ENCODE measurements at places on chromosomes 3 and 15.
A peak's percentile ranks its signal among the peaks of the same experiment; 100 is the strongest.

GRCh38 chr3:129927072-129927471 is 33.6 kb upstream of the TMCC1 start:
- DNase-seq = no peak

- DNase-seq = no peak
These were observed 73.3 kb downstream of the UACA start for GRCh38 chr15:70690021-70690420.

- DNase-seq = no peak
These were observed 32.5 kb downstream of the WNT5A start for GRCh38 chr3:55454611-55455010.

DNA sequence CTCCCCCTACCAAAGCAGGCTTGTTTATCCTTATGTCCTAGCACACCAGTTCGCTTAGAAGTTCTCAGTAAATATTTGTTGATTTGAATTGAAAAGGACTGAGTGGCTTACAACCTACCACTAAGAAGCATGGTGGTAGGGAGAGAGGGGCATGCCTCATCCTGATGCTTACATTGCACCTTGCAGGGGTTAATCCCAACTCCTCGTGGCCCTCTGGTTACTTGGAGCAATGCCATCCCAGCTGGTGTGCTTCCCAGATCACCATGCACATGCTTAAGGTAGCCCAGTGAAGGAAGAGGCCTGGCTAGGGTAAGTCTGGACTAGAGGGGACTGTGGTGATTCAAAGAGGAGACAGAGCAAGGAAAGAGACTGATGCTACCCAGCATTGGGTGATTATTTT is 253.3 kb downstream of the CLSTN2 start:
- DNase-seq = no peak

DNA sequence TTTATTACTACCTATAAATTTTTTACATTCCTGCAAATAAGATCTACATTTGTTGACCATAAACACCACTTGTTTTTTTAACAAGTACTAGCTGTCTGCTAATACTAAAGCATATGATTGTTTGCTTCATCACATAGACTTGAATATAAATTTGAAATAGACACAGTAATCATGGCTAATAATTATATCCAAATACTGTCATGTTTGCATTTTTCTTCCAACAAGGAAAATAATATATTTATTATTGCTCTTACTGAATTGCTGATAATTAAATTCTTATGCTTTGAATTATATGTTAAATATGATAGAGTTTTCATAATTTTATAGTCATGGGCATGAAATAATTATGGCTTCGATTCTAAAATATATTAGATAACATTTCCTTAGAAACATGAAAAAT is 40.5 kb downstream of the HDC start:
- no peak for DNase-seq

- no peak for DNase-seq
These were observed 2.6 kb upstream of the IDH3A start for GRCh38 chr15:78146425-78147154.

GRCh38 chr3:102265720-102266119 is 169.1 kb upstream of the ZPLD1 start:
- no peak for DNase-seq

DNA sequence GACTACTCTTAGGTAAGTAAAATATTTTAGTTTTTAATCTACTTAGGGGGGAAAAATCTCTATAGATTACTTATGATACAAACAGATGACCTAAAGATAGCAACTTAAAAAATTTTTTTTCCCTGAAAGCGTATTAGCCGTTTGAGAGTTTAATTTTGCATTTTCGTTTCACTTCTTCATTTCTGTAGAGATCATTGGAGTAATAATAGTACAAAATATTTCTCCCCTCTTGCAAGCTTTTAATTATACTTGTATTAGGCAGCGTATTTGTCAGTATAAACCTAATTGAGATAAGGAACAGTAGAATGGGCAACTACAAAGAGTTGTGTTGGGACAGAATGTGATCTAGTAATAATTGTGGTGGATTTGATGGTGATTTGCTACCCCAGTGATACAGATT is 10.3 kb downstream of the SKIL start:
- DNase-seq = no peak

- DNase-seq = no peak
These were observed 8.1 kb downstream of the NPHP3 start for GRCh38 chr3:132713977-132714727.

DNA sequence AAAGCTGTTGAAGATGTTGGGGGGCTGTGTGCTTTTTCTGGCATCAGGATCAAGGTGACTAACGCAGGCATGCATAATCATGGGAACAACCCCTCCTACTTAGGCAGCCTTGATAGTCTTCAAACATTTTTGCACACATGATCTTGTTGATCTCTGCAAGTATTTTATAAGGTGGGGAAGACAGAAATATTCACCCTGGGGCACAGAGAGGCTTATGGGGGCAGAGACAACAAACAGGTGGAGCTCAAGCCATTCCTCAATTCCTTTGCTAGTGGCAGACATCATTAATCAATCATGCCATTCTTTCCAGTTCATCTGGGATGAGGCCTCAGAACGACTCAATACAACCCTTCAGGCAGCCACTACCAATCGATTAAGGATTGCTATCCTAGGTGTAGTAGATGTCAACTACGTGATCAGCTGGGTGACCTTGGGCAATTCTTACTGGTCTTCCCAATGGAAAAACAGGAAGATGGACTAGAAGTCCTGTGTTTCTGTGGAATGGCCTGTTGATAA is 110.3 kb upstream of the SMAD3 start:
- no peak for DNase-seq

DNA sequence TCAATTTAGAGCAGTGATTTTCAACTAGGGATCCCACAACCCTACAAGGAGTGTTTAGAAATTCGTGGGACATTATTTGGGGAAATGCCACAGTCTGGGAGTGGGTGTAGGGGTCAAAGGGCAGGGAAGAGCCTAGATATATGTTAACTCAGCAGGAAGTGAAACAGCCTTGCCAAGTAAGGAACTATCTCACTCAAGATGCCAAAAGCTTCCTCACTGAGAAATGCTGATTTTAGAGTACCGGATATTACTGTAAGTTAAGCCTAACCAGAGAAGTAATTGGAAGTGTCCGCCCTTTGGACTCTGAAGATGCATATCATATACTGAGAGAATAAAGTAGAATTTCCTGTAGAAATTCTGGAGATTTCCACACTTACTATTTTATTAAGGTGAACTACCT is 158.6 kb downstream of the BBX start:
- no peak for DNase-seq

DNA sequence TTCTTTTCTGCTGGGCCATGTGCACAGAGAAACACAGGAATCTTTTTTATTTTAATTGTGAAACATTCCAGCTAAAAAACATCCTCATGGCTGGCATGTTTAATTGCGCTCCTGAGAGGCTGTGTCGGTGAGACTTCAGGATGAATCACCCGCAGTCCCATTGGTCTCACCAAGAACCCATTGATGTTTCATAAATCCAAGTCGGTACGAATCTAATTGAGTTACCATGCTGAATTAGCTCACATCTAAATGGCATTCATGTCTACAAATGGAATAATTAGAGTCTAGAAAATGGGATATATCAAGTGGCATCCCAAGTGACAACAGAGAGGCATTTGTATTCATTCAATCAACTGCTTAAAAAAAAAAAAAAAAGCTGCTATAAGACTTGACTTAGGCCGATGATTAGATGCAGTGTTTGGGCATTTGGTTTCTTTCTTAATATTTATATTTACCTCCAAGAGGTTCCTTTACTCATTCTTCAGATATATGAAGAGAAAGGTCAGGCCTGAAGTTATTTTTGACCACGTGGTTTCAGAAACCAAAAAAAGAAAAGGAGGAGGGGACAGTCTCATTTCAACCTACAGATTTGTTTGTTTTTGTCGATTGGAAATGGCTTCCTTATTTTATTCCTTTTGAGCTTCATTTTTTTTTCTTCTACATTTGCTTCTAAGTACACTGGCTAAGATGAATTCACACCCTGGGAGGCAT is 79.1 kb upstream of the FOXB1 start:
- no peak for DNase-seq

DNA sequence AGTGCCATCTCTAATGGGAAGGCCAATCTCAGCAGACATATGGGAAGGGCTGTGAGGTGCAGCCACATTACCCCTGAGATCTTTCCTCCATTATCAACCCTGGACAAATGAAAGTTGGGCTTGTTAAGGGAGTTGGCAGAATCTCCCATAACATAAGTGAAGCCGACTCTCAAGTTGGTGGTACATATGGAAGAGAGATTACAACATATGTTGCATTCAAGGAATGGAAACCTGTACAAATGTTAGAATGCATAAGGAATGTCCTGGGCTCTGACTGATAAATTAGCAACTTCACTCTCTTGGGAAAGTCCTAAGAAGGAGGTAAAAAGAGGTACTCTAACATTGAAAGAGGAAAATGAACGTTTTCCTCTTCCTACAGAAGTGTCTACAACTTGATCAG is 288.7 kb downstream of the IL20RB start:
- DNase-seq = no peak

DNA sequence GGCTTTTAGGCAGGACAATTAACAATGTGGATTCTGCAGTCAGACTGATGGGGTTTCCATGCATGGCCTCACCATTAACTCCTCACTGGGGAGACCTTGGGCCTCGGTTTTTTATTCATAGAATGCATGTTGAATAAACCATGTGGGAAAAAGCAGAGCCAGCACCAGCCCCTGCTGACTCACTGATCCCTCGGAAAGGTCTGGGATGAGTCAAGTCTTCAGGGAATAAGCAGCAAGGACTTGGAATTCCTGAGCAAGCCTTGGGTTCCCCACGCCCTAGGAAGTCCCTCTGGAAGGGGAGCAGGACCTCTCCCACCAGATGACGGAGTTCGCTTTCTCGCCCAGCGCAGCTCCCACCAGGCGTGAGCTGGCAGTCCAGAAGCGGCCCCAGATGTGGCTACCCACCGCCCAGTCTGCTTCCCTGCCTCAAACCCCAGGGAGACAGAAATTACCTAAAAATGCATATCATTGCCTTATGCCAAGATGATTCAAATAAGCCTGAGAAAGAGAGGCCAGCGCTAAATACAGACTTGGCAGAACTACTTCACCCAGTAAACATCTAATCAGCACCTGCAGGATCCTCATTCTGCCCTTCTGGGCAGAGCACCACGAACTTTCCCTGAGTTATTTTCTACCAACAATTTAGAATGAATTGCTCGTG is 45.4 kb downstream of the BTD start:
- peak; percentile 92 for DNase-seq

DNA sequence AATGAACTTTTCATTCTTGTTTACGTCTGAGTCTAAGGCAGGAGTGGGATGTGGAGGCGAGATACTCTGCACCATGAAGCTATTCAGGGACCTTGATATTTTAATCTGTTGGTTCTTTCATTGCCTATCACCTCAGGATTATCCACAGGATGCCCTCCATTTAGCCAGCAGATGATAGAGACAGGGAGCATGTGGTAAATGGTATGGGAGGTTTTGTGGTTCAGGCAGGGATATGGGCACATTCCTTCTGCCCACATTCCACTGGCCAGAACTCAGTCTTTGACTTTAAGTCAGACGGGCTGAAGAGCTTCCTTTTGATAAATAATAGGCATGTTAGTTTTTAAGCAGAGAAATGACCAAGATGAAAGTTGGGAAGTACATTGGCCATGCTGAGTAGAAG is 548.0 kb upstream of the CCDC54 start:
- peak; percentile 16 for DNase-seq

DNA sequence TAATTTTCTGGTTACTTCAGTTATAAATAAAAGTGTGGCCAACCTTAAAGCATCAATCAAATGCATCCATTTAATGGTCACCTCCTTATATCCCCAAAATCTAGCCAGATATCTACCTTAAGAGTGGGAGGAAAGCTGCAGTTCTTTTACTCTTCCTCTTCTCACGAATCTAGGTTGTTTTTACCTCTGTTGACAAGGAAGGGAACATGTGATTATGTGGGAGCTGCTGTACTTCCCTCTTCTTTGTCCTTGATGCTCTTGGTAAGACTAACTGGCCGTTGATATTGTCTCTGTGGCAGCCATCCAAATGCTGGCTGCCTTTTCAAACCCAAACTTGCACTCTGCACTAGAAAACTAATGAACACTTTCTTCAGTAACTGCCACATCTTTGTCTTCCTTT is 275.3 kb upstream of the CADM2 start:
- no peak for DNase-seq

- DNase-seq = peak; percentile 73
These were observed 101.2 kb upstream of the MEX3B start for GRCh38 chr15:82146990-82147461.

DNA sequence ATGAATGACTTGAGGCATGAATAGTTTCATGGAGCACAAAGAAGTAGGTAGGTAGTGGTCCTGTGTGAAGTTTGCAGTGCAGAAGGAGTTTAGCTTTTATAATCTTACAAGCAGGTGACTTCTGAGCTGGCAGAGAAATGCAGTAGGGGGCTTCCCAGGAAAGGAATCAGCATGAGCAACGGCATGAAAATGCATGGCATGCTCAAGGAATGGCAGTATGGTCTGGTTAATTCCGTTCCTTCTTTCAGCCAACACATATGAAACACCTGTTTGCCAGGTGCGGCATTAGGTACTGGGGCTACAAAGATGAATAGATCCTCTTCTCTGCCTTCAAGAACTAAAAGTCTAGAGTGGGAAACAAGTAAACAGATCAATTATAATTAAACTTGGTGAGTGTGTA is 138.0 kb upstream of the BHLHE40 start:
- no peak for DNase-seq

GRCh38 chr3:60935709-60936108 is 315.5 kb downstream of the FHIT start:
- DNase-seq = peak; percentile 68

DNA sequence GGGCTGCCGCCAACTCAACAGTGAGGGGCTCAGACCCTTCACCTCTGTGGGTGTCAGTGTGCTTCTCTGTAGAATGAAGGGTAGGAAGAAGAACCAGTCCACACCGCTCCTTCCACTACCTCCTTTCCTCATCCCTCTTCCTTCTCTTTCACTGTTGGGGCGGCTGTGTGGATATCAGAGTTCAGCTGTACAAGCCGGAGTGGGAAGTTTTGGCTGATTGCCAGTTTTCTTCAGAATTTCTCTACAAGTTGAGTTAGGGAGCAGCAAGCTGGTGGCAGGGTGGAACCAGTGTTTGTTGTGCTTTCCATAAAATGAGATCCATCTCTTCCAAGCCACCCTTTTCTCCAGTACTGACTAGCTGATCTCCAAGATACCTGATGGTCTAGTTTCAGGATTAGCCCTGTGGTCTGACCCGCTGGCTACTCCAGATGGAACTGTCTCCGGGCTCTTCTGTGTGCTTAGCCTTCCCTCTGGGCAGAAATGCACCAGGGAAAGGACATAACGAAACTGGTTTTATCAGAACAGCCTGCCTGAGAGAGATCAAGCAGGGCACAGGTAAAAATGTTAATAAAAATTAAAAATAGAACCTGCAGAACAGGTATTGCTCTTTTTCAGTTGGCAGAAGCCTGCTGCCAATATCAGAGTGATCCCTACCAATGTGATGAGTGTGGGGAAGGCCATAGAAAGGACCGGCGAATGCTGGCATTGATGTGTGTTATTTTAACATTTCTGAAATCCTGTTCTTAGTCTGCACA is 169.9 kb upstream of the TSC22D2 start:
- DNase-seq = no peak

DNA sequence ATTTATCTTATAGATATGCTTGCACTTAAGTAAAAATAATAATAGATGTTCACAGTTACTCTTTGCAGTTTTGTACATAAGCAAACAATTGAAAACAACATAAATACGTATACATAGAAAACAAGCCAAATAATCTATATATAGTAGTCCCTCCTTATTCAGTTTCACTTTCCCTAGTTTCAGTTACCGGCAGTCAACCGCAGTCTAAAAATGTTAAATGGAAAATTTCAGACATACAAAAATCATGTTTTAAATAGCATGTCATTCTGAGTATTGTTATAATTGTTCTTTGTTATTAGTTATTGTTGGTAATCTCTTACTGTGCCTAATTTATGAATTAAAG is 262.0 kb downstream of the CGGBP1 start:
- DNase-seq = no peak

Measured in GM03348 (cell line).